Heart left ventricle (tissue), 16 donors: ENCODE measurements at places on chromosomes 16 and 17. TPM values are rescaled to one million over a fixed set of nuclear protein-coding genes. Genes with fewer than 3 reads are reported as not detected.

- no peak for DNase-seq
These were observed 390.4 kb downstream of the SHISA9 start for GRCh38 chr16:13291591-13292333.

- DNase-seq: no peak
These were observed 121.4 kb upstream of the CDH5 start for GRCh38 chr16:66245072-66245471.

DNA sequence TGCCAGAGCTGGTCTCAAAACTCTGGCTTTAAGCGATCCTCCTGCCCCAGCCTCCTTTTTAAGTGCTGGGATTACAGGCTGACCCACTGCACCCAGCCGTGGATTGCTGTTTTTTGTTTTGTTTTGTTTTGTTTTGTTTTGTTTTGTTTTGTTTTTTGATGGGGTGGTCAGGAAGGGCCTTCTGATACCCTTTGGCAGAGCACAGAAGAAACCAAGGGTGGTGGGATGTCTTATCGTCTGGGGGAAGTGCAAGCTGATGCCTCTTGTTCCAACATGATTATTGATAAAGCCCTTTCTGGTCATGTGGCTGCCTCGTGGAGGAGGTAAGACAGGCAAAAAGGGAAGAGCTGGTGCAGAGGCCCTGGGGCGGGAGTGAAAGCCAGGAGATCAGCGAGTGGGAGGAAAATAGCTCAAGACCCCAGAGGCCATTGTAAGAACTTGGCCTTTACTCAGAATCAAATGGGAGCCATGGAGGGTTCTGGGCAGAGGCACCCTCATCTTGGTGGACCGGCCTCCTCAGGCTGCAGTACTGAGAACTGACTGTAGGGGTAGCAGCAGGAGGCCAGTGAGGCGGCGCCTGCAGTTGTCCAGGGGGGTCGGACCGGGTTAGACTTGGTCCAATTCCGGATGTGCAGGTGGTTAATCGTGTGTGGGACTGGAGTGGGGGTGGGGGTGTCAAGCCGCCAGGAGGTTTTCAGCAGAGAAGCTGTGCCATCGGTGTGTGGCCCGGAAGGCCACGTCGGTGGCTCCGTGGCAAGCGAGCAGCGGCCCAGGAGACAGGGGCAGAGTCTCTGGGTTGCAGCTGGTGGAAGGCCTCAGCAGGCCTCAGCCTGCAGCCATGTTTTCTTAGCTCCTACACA is 84.4 kb upstream of the GSE1 start:
- DNase-seq: no peak

GRCh38 chr17:1324201-1324771 is 44.8 kb downstream of the TRARG1 start:
- no peak for DNase-seq

DNA sequence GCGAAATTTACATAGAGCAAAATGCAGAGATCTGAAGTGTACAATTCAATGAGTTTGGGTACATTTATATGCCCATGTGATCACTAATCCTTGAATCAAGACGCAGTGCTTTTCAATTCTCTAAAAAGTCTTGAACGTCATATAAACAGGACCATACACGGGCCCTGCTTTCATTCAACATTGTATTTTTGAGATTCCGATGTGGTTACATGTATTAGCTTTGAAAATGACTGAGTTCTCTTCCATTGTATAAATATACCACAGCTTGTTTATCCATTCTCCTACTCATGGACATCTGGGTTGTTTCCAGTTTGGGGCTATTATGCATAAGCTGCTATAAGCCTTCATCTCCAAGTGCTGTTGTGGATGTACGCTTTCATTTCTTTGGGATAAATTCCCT is 45.5 kb downstream of the ZCCHC14 start:
- DNase-seq: no peak

CNOT1 gene
- polyA plus RNA-seq: 21.2 TPM

GRCh38 chr17:28182559-28182958 is 136.4 kb upstream of the TMEM97 start:
- DNase-seq: no peak

GRCh38 chr17:29930409-29931010 is 482 bp upstream of the SSH2 start:
- no peak for DNase-seq

DNA sequence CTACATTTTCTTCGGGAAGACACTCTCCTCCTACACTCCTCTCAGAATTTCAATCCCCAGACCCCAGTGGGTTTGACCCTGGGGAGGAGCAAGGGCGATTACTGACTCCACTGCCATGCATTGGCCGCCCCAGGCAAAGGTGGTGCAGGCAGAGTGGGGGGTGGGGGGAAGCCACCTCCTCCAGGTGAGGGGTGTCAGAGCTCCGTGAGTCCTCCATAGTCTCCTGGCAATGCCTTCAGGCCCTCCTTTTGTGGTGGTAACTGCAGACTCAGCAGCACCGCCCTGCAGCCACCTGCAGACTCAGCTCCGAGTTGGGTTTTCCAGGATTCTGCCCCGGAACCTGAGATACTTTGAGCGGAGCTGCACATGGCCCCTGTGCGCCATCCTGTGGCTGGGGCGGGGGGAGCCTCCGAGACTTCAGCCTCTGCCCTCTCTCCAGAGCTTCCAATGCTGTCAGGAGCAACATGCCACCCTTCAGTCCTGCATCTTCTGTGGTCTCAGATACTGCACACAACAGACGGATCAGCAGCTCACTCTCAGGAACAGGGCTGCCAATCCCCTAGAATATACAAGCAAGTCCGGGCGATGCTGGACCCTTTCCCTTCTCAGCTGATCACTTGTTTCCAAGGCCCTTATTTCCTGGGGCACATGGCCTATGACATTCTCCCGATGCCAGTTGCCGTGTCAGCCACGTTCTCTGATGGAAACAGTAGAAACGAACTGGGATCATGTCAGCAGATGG is 2.4 kb upstream of the SLC47A2 start:
- no peak for DNase-seq

- no peak for DNase-seq
These were observed 9.8 kb downstream of the STAT3 start for GRCh38 chr17:42378359-42378958.

DNA sequence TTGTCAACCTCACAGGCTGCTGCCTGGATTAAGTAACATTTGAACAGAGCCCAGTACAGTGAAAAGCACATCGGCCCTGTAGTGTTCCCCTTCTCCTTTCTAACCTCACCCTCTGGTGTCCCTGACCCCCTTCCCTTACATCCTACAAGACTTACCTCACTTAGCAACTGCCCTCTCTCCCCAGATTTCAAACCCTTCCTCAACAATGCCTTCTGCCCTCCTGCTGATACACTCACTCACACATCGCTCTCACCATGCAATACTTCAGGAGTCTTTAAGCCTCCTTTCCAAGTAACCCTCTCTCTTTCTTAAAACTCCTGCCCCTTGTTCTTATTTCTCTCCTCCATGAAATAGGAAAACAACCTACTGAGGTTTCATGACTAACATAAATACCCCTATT is 17.8 kb downstream of the ZZEF1 start:
- DNase-seq: no peak

CRYBA1 gene
- polyA plus RNA-seq: not detected

FBXW10 gene
- 0.04 TPM for polyA plus RNA-seq

DNA sequence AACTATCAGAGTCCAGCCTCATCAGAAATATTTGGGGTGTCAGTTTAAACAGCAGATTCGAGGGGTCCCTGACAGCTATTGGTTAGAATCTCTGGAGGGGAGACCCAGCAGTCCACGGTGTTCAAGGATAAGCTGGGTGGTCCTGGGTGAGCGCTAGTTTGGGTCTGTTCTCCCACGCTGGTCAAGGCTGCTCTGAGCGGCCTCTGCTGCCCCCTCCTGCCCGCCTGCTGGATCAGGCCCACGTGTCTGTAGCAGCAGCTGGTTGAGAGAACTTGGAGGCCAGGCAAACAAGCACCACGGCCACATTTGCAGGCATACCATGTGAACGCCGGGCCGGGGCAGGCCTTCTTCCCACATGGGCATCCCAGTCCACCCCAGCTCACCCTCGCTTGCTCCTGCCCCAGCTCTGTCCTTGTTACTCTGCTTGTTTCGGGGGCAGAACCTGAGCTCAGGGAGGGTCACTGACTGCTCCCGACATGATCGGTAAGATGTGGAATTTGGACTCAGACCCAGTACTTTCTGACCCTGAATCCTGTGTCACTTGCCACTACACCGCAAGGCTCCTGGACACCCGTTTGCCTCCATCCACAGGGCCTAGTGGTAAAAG is 7.4 kb downstream of the FOXF1 start:
- DNase-seq: peak; percentile 78

GRCh38 chr17:65457635-65458257 is 103.7 kb downstream of the AXIN2 start:
- no peak for DNase-seq

- no peak for DNase-seq
These were observed 43.5 kb downstream of the HS3ST2 start for GRCh38 chr16:22857296-22858025.

NPTX1 gene
- not detected for polyA plus RNA-seq

GRCh38 chr16:85104821-85105391 is 7.4 kb downstream of the CIBAR2 start:
- DNase-seq: no peak

DNA sequence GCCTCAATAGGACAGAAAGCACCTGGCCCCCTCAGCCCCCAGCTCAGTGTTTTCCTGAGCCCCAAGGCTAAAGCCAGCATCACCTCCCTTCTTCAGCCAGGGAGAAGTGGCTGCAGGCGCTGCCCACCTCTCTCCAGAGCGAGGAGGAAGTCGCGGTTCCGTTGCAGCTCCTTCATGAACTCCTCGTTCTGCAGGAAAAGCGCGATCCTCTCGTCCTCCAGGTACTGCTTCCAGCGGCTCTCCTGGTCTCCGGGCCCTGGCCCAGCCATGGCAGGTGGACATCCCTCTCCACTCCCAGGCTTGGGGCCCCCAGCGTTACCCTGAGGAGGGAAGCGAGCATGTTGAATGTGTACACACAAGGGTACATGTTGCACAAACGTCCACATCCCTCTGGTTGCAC is 22.7 kb upstream of the MRPS23 start:
- no peak for DNase-seq

GRCh38 chr17:50329716-50330115 is 16.2 kb upstream of the XYLT2 start:
- DNase-seq: no peak

KRT27 gene
- polyA plus RNA-seq: not detected

DRC7 gene
- not detected for polyA plus RNA-seq

DNA sequence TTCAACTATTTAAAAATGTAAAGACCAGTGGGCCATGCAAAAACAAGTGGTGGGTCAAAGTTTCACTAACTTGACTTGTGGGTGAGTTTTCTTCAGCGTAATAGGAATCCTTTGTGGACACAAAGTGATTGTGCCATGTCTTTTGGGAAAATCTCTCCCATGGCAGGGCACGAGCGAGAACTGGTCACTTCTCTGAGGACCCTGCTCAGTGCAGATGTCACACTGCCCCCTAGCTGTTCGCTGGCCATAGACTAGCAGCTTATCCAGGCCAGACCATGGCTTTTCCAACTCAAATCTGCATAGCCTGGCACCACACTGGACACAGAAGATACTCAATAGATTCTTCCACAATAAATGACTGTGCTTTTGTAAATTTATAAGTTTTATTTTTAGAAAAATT is 306.0 kb upstream of the CCL2 start:
- no peak for DNase-seq

GRCh38 chr17:18141210-18141803 is 32.8 kb downstream of the MYO15A start:
- DNase-seq: no peak

IGFALS gene
- 0.23 TPM for polyA plus RNA-seq

DNA sequence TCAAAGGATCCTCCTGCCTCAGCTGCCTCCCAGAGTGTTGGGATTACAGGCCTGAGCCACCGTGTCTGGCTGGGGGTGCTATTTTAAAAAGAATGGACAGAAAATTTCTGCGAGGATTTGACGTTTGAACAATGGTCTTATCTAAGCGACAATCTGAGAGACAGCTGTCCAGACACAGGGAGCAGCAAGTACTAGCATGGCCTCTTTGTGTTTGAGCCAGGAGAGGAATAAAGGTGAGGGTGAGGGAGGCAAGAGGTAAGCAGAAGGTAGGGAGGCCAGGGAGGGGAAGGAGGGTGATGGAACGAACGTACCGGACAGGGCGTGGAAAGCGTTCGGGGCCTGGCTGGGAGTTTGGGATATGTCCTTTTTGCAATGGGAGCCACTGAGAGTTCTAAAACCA is 59.2 kb downstream of the PITPNC1 start:
- no peak for DNase-seq

DNA sequence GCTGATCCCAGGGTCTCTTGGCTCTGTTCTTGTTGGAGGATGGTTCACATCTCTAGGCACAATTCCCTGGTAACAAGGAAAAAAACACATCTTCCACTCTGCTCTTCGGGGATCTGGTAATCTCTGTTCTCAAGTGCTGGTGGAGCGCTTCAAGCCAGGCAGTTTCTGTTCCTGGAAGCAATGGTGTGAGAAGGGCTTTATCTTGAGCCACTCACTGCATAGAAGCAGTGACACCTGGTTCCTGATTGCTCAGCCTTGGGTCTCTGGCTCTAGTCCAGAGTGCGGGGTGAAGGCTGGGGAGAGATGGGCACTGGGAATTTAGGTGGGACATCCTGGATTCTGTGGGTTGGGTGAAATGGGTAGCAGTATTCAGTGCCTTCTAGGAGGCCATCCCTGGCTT is 14.1 kb downstream of the AKAP1 start:
- no peak for DNase-seq

GRCh38 chr17:9484789-9485188 is 90.8 kb downstream of the STX8 start:
- DNase-seq: no peak

DNA sequence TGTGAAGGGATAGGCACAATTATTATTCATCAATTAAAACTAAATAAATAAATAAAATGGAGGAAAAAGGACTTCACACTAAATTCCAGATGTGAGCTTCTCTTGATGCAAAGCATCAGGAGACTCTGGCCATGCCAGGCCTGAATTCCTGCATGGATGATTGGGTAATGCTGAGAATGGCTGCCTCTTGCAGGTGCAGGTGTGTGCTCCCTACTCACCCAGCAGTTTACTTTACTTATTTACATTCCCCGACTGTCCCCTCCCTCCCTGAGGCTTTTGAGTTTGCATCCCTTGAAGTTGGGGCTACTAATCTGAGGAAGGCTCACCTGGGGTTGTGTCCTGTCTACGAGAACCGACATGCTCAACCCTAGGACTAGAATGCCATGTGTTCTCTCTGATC is 200.4 kb downstream of the SHISA9 start:
- DNase-seq: no peak

TLCD3B gene
- not detected for polyA plus RNA-seq

DNA sequence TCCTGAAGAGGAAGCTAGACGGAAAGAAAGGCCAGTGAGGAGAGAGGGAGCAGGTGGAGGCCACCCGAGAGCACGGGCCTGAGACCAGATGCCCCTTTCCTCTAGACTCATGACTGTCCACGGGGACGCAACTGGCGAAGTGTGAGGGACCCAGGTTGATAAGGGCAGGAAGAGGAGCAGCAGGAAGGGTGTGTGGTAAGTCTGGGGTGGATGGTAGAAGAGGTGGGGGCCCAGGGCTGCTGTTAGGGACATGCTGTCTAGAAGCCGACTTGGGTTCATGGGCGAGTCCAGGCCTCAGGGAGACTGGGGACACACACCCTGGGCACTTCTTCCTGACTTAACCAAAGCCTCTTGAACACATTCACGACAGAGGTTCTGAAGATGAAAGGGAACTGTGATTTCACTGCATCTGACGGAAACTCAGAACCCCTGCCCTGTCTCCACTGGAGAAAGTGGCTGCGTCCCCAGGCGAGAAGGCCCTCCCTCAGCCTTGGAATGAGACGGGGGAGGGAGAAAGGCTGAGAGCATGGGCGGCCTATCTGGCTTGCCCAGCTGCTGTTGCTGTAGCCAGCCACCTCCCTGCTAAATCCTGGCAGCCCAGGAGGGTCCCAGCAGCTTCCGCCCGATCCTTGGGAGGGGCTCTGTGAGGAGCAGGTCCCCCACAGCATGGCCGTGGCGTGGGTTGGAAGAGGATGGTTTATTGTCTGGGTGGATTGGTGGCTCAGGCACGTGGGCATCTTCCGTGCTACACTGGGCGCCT is 6.0 kb downstream of the HIC1 start:
- peak; percentile 67 for DNase-seq
